Ascending aorta (tissue), 2 donors: ENCODE measurements at places on chromosomes 2 and 18.

GRCh38 chr18:21327101-21327500 lies 85.1 kb downstream of the GREB1L start:
- no peak for DNase-seq

DNA sequence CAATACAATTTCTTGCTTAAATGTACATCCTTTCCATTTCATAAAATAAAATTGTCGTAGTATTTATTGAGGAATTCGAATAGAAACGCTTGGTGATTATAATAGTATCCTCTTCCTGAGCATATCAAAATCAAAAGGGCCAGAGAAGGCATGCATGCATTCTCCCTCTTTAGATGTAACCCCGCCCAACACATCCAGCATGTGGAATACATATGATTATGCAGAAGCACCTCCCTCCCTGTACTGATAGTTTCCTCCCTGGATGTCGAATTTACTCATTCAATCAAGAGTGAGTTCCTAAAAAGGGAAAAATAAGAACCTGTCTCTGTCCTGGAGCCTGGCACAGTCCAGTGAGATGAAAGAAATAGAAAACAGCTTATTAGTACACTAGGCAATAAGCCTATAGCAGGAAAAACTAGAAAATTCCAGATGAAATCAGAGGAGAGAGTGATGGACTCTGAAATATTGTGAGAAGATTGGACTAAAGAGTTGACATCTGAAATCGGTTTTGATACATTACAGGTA lies 262.9 kb downstream of the RDH14 start:
- DNase-seq: no peak

GRCh38 chr2:200592406-200593075 lies 6.7 kb downstream of the AOX1 start:
- DNase-seq: no peak

DNA sequence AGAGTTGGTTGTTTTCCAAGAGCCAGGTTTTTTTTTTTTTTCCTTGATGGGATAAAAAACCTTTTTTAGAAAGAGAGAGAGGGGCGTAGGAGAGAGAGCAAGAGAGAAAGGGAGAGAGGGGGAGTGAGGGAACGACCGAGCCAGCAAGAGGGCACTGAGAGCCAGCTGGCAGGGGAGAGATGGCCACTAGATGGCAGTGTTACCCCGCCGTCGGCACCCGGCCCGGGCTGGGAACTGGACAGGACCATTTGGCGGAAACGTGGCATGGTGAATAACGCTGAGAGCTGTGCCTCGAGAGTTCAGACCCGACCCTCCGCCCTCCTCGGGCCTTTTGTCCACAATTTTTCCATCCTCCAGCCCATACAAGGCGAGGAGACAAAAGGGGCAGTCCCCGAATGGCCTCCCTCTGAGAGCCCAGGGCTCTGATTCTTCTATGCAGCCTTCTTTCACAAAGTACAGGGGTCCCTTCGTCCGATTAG lies 286.7 kb upstream of the VRK2 start:
- no peak for DNase-seq

GRCh38 chr18:5393779-5394178 lies 98.3 kb upstream of the ZBTB14 start:
- DNase-seq: no peak

DNA sequence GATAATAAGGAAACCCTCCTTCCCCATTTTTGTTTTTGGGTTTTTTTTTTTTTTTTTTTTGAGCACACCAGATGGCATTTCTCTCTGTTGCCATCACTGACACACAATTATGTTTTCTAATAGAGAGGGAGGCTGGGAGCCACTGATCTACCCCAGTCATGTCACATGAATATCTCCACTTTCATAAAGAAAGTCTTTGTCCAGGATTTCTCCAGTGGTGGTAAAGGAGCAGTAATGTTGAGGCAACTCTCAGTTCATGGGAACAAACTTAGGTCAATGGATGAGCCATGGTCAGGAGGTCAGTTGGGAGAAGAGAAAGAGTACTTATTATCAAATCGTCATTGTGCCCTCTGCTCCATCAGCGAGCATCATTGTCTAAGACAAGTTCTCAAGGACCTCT lies 603.7 kb downstream of the ARHGAP15 start:
- DNase-seq: no peak

GRCh38 chr18:22093731-22094357 lies 75.5 kb upstream of the GATA6 start:
- DNase-seq: no peak

DNA sequence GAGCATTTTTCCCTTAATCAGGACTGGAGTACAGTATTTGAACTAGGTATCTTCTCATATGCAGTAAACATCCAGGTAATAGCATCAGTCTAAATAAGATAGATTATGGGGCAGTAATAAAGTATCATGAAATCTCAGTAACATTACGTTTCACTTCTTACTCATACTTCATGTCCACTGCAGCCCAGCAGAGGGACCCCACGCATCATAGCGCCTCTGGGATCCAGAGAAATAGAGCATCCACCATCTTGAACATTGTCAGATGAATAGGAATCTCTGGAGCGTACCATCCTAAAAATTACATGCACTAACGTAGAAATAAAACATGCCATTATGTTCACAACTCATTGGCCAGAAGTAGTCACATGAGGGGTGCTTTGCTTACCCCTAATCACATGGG lies 499.0 kb downstream of the CPS1 start:
- no peak for DNase-seq

GRCh38 chr2:240404174-240404852 lies 31.1 kb upstream of the GPC1 start:
- DNase-seq: no peak

- DNase-seq: no peak
Measured at GRCh38 chr2:46229134-46230063, 67.8 kb upstream of the EPAS1 start.

GRCh38 chr2:29705616-29706015 lies 215.8 kb downstream of the ALK start:
- no peak for DNase-seq

GRCh38 chr2:237180987-237181386 lies 95.3 kb downstream of the COPS8 start:
- DNase-seq: no peak

DNA sequence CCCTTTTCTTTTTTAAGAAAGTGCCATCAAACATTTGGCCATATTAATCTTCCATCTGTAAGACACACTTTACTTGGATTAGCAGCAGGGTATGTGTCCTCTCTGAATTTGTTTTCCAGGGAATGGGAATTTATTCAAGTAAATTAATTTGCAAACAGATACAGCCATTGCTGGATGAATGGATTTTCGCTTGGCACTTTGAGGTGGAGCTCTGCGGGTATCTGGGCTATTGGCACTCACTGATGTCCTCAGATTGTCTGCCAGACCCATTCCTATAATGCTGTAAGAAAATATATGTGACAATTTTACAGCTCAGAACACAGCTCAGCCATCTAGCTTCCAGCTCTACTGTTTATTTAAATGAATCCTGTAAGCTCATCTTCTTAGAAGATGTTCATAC lies 201.2 kb upstream of the CDH20 start:
- no peak for DNase-seq

DNA sequence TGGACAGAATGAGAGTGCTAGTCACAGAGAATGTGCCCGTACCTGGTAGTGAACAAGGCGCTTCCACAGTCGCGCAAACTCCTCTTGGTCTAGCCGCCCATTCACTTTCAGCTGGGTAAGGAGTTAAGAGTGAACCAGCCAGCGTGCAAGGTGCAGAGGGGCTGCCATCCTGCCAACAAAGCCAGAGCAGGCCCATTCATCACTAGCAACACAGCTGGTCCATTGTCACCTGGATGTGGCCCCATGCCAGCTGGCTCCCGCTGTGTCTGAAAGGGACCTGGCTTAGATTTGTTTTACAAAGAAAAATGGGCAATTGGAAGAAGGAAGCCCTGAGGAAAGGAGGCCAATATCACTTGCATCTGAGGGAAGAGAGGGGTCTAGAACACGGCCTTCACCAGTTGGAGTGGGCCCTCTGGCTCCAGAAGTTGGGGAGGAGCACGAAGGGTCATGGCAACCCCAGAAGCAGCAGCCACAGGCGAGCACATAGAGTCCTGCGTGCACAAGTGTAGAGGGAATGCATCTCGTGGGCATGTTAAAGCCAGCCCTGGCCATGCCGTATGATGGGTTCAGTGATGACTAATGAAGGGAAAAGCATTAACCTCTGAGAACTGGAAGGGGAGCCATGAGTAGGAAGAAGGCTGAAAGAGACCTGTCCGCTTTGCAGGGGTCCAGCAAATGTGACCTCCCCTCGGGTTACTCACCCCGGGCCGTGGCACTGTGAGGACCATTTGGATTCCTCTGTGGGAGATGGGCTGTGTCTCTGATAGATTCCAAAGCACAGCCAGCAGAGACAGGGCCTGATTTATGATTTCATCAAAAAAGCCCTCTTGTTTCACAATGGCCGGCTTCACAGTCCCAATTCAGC lies 70.6 kb downstream of the CAPN13 start:
- DNase-seq: peak; percentile 35

DNA sequence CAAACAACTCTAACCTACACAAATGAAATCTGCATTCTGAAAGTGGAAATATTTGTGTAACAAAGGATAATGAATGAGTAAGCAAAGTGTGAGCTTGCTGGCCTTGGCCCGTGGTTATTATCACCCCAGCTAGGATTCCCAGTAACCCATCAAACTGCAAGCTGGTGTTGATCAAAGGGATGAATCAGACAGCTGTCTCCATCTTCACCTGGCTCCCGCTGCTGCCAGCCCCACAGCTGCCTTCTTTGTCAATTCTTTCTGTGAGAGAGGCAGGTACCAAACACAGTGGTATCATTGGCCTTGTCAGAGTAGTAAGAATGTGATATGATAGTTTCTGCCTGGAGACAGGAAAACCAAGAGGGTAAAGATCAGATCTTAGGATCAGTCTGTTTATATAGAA lies 25.2 kb upstream of the RGPD4 start:
- DNase-seq: no peak

DNA sequence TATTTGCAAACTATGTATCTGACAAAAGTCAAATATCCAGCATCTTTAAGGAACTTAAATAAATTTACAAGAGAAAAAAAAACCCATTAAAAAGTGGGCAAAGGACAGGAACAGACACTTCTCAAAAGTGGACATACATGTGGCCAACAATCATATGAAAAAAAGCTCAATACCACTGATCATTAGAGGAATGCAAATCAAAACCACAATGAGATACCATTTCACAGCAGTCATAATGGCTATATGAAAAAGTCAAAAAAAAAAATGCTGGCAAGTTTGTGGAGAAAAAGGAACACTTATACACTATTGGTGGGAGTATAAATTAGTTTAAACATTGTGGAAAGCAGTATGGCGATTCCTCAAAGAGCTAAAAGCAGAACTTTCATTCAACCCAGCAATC lies 130.3 kb upstream of the LHCGR start:
- no peak for DNase-seq

DNA sequence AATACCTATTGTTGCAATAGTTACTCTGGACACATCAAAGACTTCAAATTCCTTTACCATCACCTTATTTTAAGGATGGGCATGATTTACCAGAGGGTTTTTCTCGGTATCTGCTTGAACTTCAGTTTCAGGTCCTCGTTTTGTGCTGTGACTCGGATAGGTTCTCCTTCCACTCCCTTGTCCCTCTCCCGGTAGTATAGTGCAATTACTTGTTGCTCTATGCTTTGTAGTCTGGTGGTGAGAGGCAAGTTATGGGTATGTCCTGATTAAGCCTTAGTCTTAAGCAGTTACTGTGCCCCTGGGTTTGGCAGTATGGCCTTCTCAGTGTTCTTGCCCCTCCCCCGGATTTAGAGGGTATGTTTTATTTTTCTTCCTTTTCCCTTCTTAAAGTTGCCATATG lies 96.6 kb downstream of the RHBDD1 start:
- DNase-seq: no peak

DNA sequence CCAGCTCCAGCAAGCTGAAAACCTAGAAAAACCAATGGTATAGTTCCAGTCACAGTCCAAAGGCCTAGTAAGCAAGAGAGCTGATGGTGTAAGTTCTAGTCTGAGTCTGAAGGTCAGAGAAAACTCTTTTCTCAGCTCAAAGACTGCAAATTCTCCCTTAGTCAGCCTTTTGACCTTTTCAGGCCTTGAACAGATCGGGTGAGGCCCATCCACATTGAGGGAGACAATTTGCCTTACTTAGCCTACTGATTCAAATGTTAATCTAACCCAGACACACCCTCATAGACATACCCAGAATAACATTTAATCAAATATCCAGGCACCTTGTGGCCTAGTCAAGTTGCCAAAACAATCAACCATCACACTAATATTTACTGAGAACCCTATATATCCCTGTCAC lies 110.8 kb upstream of the KCNJ3 start:
- DNase-seq: no peak

- no peak for DNase-seq
Measured at GRCh38 chr2:237534380-237534779, 32.0 kb upstream of the PRLH start.

DNA sequence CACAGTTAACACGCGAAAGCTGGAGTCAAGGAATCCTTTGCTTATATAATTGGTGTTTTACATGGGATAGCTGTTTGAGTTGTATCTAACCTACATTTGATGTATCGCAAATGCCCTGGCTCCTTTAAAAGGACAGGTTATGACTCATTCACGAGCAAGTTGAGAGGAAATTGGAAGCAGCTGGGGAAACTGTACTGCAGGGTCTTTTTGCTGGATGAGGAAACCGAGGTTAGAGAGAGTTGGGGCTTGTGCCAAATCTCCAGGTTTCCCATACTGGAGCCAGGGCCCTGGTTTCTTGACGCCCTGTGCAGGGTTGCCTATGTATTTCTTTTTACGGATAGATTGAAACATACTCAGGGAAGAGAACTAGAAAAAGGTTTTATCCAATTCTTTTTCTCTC lies 60.0 kb upstream of the SPTBN1 start:
- DNase-seq: no peak
